ENCODE measurements at places on chromosomes 2 and 18.

DNA sequence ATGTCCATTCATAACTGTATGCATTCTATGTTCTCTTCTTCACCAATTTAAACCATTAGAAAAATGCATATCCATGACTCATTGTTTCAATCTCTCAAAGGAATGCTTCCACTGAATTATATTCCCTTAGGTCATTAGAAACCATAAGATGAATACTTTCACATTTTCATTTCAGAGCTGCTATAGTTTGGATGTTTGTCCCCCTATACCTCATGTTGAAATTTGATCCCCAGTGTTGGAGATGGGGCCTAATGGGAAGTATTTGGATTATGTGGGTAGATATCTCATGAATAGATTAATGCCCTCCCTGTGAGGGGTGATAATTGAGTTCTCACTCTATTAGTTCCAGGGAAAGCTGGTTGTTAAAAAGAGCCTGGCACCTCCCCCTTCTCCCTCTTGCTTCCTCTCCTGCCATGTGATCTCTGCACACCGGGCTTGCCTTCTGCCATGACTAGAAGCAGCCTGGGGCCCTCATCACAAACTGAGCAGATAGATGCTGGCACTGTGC, 35.7 kb downstream of the THUMPD2 start:
- no peak for DNase-seq

DNA sequence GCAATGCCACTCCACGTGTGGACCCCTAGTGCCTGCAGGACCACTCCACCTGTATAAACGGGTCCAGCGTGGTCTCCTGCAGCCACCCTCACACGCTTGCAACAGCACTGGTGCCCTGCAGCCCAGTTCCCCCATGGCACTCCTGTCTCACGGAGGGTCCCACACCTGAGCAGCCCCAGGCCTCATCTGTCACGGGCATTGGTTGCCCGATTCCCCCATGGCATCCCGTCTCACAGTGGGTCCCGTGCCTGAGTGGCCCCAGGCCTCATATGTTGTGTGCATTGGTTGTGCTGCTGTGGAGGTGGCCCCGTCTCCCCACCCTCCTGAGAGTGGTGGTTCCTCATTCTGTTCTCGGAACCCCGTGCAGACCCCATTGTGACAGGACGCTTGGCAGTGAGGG, 43.4 kb downstream of the CTDP1 start:
- DNase-seq: no peak

DNA sequence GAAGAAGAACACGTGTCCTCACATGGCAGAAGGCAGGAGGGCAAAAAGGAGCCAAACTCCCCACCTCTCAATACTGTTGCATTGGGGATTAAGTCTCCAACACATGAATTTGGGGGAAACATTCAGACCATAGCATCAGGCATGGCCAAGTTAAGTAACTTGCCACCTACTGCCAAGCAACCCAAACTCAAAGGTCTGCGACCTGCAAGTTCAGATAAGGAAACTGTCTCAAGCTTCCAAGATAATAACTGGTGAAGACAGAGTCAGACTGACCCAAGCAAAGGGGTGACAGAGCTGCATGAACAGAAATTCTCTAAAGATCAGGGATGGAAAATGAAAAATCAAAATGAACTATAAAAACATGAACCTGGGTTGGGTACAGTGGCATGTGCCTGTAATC, 188.7 kb upstream of the SIX3 start:
- DNase-seq: no peak

GRCh38 chr2:128556089-128556488, 237.4 kb upstream of the HS6ST1 start:
- DNase-seq: no peak

GRCh38 chr2:148900350-148900837, 25.4 kb downstream of the KIF5C start:
- DNase-seq: no peak

- DNase-seq: no peak
Measured at GRCh38 chr2:13227578-13227977, 510.8 kb downstream of the TRIB2 start.

DNA sequence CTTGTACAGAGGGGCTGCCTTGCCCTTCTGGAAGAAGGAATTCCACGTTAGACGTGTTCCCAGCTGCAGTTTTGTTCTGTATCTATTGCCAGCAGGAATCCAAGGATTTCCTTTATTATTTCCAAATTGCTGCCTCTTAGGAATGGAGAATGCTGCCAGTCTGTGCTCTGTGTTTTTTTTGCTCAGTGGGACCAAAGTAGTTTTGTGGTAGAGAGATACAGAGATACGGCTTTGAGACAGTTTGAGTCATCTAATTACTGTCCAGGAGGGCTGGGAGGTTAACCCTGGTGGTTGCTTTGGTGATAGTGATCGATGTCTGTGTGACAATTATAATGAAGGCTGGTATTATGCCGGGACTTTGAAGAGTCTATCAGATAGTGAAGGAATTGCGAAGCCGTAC, 26.3 kb downstream of the ASAP2 start:
- no peak for DNase-seq

DNA sequence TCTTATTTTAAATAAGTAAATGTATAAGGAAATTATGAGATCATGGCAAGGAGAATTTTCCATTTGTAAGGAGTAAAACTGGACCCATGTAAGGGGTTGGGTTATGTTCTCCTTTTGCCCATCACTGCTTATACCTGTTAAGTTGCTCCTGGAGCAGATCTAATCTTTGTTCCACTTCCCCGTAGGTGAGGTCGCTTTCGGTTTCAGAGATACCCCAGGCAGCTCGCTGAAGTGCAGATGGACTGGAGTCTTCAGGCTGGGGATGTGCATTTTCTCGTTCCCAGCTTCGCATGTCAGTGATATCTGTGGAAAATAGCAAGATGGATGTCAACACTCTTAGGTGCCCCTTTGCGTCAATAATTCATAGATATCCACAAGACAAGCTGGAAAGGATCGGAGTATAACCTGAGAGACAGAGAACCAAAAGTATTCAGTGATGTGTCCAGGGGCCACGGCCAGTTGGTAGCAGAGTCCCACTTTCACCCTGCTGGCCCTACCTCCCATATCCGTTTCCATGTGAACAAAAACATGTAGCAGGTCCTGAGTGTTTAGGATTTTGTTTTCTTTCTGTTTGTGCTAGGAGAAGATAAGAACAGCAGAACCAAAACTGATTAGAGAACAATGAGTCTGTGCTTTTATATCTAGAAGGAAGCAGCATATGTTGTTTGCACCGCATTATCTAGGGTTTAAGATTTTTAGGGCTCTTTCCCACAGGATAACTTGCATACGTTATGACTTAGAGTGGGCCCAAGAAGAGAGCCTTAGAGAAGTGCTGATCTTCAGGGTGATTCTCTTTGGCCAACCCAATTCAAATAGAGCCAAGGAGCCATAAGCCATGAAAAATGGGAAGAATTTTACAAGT, 36.0 kb downstream of the GCA start:
- DNase-seq: no peak

DNA sequence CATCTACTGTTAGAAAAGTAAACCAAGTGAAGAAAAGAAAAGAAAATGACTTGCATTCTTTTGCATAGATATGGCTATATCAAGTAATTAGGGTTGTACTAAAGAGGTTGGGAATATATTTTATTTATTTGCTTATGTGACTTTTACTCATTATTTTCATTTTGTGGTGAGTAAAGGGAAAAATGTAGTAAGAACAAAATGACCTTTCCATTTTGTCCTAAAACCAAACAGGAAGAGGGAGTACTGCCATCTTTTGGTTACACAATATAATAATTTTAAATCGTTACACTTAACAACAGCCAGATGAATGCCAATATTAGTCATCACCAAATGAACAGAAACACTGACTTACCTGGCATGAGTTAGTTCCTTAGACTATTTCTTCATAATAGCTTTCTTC, 47.3 kb upstream of the NDUFV2 start:
- DNase-seq: peak; percentile 61

DNA sequence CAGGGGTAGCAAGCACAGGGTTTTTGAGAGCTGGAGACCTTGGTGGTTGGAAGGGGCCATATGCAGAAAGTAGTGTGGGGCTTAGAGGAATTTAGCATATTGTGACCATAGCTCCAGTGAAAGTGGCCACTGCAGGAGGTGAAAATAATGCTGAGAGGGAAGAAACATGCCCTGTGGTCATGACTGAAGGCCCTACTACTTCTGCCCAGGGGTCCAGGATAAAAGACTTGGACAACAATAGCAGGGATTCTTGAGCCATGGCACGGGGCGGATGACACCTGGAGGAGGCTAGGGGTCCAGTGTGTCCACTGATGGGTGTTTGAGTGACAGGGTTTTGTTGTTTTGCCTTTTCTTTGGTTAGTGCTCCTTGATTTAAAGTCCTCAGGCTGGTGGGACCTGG, 694.6 kb downstream of the CPS1 start:
- no peak for DNase-seq

GRCh38 chr2:218722876-218723785, 12.5 kb downstream of the TTLL4 start:
- DNase-seq: no peak

- no peak for DNase-seq
Measured at GRCh38 chr2:61759005-61759404, 94.9 kb downstream of the FAM161A start.

DNA sequence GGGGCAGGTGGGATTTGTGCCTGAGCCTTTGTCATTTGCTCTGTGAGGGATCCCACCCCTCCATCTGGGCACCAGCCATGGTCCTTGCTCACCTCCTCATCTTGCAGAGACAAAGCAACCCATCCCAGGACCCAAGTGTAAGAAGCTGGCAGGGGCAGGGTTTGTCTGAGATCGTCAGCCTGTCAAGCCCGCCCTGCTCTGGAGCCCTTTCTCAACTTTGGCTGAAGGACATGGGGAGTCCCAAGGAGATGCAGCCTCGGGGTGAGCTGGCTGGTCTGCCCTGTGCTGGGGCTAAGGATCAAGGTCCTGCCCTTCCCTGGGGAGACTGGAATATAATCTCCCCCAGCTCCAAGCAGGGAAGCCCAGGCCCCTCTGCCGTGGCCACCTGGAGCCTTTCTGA, 86.0 kb downstream of the CAPN13 start:
- no peak for DNase-seq

DNA sequence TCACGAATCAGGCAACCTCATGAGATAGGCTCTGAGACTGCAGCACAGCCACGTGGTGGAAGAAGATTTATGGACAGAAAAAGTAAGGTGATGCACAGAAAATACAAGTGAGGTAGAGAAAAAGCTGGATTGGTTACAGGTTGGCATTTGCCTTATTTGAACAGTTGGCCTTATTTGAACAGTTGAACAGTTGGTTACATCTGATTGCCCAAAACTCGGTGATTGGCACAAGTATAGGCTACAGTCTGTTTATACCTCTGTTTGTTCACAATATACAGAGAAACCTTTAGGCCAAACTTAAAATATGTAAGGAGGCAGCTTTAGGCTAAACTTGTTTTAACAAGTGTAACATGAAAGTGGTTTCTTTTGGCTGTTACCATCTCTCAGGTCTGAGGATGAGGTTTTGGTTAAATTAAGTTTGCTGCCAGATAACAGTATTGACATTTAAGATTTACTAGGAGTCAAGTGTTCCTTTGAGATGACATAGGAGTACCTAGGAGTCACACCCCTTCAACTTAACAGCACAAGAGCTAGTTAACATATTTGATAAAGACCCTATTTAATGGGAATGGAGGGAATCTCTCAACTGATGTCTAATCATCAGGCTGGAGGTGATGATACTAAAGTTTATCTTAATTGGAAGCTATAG, 16.5 kb upstream of the GPR155 start:
- DNase-seq: no peak

DNA sequence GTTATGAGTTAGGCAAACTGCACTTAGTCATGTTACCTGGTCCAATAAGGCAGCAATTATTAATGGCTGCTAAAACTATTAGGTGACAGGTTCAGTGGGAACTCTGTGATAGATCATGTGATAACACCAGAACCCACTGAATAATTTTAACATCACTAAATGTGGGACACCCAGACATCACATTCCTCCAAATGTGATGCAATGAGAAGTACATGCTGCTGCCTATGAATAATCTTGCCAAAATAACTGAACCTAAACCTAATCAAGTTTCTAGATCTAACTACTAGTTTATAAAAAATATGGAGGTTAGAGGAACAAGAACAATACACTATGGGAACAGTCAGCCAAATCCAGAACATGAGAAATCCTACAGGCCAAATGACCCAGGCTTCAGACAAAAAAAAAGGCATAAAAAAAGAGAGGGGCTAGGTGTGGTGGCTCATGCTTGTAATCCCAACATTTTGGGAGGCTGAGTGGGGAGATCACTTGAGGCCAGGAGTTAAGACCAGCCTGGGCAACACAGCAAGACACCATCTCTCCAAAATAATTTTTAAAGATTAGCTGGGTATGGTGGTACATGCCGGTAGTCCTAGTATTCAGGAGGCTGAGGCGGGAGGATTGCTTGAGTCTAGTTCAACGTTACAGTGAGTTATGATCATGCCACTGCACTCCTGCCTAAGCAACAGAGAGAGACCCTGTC, 7.0 kb upstream of the ACTR2 start:
- DNase-seq: no peak

GRCh38 chr2:120525056-120526046, 179.4 kb downstream of the INHBB start:
- no peak for DNase-seq

GRCh38 chr2:8481463-8482009, 200.3 kb upstream of the ID2 start:
- DNase-seq: no peak

GRCh38 chr2:239800785-239801386, 224.3 kb downstream of the NDUFA10 start:
- no peak for DNase-seq

DNA sequence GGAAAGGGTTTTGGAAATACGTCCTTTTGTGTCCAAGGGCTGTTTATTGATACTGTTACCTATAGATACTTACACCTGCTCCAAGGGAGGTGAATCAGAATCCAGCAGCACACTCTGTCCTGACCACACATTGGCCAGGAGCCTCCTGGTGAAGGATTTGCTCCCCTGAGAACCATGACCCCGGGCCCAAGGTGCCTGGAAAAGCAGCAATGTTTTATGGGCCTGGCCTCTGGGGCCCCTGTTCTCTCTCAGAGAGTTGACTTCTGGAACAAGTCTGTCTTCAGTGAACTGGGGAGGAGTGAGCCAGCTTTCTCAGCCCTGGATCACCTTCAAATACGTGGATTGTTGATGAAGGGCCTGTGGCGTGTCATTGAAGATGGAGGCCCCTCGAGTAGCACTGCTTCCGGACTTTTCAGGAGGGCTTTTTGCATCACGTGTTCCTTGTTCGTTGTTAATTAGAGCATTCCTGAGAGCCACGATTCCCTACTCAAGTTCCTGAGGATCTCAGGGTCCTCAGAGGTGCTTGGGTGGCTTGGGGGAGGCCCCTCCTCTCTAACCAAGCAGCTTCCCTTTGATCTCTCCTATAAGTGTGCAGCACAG, 78.5 kb upstream of the RPL31 start:
- DNase-seq: no peak

GRCh38 chr2:171180229-171180930, 19.7 kb upstream of the TLK1 start:
- no peak for DNase-seq

DNA sequence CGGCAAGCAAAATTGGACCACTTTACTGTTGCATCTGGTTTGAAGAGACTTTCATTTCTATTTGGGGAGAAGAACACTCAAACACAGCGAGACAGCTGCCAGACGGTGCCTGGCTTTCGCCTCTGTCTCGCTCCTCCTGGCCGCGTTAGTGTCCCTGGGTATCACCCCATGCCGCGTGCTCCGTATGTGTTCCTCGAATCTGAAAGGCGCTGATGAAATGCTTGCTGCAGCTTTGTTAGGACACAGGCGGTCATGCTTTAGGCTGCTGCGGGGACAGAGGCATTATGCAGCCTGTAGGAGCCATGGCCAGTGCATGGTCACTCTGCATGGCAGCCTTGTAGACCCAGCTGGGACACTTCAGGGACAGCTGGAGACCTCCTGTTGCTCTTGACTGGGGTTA, 53.9 kb downstream of the LDLRAD4 start:
- DNase-seq: no peak

All from amniotic stem cell (primary cell).